ENCODE measurements at places on chromosomes 12 and 14. TPM values are rescaled to one million over a fixed set of nuclear protein-coding genes. Genes with fewer than 3 reads are reported as not detected.

DNA sequence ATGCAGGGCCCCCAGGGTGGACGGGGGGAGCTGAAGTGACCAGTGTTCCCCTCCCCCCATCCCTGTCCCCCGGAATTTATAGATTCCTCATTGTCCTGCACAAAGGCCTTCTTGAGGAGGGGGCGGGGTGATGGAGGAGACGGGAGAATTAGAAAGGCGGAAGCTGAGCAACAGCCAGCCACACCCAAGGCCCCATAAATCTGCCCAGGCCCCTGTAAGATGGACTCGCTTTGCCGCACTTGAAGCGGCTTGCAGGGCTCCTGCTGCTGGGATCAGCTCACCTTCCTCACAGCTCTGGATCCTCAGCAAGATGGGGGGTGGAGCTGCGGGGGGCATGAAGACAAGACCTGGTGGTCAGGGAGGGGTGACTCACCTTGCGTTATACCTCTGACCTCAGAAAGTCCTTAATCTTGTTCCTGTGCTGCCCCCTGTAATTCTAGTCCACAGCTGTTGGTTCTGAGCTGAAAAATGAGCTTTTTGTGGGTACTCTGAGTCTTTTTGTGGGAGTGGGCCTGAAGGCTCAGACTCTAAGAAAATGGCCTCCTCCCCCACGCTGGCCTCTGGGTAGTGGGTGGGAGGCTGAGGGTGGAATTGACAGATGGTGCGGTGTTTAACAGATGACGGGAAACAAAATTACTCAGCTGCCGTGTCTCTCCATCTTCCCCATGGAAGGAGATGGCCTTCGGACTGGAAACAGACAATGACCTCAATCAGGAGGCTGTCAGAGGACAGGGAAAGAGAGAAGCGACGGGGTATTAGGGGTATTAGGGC is 15.8 kb upstream of the ANKRD33 start:
- DNase-seq: no peak

- DNase-seq: no peak
These were observed 1320.6 kb downstream of the LRFN5 start for GRCh38 chr14:42927313-42927712.

DNA sequence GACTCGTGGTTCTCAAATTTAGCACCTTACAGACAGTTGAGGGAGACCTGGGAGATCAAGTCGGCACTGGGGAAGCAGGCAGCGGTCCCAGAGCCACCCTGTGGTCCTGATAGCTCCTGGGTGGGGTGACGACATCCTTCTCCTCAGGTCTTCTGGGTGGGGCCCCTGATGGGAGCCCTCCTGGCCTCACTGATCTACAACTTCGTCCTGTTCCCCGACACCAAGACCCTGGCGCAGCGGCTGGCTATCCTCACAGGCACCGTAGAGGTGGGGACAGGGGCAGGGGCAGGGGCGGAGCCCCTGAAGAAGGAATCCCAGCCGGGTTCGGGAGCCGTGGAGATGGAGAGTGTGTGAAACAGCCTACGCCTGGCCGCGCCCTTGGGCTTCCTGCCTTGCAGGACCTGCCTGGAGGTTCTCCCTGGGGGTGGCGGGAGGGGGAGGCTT is 2.6 kb downstream of the AQP6 start:
- DNase-seq: no peak

DNA sequence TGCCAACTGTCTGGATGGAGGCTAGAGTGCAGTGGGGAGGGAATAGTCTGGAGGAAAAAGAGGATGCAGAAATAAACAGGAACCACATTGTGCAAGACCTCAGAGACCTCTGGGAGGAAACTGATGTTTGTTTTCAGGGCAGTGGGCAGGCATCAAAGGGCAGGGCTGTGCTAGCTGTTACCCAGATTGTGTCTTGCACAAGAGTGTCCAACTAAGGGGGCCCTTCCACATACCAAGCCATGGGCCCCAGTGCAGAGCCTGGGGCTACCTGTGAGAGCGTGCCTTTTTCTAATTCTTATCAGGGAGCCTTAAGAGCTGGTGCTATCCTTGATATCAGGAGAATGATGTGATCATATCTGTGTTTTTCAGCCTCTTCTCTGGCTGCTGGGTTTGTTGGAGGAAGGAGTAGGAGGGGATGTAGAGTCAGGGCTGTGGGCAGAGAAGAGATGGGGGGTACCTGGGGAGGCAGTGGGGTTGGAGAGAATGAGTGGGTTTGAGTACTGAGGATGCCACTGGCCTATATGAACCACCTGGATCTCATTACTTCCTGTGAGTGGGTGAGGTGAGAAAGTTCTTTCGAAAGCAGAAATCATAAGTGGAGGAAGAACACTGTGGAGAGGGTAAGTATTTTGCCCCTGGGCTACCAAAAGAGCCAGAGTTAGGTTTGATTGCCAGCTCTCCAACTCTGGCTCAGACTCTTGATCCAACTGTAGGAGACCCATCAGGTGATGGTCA is 259.2 kb upstream of the CRY1 start:
- no peak for DNase-seq

- DNase-seq: no peak
These were observed 17.4 kb upstream of the KRT7 start for GRCh38 chr12:52215587-52216031.

The OTX2 gene
- polyA plus RNA-seq: not detected

The NPFF gene
- 1.4 TPM for polyA plus RNA-seq
